ENCODE measurements at places on chromosomes 5 and 9.

DNA sequence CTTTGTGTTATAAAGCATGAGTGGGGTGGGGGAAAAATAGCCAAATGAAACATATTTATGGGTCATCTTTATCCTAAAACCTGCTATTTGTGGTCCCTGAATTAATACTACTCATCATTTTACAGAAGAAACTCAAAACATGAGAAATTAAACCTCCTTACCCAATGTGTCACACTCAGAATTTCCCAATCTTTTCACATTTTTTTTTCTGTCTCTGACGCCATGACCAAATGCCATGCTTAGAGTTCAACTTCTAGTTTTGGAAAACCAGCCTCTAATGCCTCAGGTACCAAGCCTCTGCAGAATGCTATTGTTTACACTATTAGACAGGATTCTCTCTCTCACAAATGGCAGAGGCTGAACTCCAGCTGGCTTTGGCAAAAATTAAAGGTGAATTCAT, 505.5 kb upstream of the WWC1 start:
- no peak for DNase-seq

GRCh38 chr5:96317945-96318344, 115.1 kb downstream of the PCSK1 start:
- DNase-seq = no peak

DNA sequence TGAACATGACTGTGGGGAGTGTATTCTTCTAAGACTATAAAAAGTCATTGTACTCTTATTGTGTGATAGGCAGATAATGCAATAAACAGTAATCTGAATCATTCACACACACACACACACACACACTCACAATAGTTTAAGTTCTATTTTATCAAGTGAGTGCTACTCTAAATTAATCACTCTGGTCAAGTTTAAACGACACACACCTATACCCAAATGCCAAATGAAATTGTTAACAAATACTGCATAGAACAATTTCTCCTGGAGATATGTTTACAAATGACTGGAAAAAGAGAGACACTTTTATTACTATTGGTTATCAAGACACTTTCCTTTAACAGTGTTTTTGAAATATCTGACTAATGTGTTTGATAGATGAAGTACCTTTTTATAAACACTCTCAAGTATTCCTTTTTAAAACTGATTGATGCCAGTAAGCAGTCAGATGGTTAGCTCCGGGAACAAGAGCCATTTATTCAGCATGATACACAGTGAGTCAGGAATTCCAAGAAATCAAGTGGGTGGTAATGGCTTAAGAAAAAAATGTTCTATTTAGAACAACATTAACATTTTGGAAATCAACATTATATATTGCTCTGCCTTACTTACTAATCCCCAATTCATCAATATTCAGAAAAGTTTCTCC, 521.6 kb upstream of the ST8SIA4 start:
- DNase-seq = no peak

- no peak for DNase-seq
Observed at GRCh38 chr5:159106193-159106568, 6.5 kb upstream of the EBF1 start.

DNA sequence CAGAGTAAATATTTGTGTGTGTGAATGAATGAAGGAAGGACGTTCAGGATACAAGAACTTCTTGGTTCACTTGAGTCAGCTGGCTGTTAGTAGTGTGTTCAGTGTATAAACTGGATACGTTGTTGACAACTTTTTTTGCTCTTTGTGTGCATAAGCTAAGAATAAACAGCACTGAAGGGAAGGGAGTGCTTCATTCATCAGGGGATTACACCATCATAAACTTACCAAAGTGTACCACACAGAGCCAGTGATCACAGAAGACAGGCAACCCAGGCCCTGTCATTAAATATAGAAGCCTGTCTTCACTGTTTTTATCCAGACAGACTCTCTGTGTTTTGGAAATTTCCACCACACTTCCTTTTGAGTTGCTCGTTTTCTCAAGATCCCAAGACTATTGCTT, 55.5 kb upstream of the MEF2C start:
- DNase-seq = no peak

DNA sequence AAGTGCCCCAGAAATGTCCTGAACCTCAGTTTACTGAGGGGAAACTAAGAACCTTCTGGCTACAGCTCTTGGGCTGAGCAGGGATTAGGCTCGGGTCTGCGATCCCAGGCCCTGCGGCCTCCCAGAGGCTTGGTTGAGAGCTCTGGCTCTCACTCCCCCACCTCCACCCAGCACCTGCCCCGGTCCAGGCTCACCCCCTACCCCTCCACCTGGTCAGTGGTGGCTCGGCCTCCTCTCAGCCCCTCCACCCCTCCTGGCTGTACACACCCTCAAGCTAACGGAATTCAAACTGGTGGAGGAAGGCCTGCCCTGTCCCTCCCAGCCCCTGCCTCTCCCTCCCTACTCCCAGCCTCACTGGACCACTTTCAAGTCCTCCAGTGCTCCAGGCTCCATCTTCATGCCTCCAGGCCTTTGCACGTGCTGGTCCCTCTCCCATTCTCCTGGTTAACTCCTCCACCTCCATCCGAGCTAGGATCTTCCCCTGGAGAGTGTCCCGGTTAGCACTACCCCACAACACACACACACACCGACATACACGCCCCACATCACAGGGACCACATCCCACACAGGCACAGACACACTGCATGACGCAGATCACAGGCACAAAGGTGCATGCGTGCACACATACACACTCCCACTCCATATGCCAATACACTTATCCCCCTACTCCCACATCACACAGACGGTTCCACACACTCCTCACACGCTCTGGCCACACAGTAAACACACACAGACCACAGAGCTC, 130.9 kb downstream of the C9orf50 start:
- no peak for DNase-seq

GRCh38 chr9:127523312-127523851, 72.1 kb downstream of the LRSAM1 start:
- no peak for DNase-seq

DNA sequence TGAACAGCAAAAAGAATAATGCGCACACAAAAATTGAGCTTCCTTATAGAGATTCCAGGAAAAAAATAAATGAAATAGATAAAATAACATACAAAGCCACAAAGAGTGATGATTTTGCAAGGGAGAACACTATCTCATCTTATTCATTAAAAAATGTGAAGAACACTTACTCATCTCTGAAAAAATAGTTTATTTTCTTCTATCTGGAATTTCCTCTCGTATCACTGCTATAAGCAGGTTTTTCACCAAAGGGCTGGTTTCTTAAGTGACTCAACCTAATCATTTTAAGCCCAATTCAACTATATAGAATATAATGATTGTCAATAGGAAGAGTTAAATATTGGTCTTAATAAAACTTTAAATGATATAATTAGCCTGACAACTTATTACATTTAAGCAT, 504.9 kb downstream of the NR2F1-AS1 start:
- DNase-seq = no peak

DNA sequence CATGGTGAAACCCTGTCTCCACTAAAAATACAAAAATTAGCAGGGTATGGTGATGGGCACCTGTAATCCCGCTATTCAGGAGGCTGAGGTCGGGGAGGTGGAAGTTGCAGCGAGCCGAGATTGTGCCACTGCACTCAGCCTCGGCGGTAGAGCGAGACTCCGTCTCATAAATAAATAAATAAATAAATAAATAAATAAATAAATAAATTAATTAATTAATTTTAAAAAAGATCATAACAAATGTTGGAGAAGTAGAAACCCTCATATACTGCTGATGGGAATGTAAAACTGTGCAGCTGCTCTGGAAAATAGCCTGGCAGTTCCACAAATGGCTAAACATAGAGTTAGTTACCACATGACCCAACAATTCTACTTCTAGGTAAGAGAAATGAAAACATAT, 39.3 kb downstream of the EPB41L4B start:
- DNase-seq = no peak

DNA sequence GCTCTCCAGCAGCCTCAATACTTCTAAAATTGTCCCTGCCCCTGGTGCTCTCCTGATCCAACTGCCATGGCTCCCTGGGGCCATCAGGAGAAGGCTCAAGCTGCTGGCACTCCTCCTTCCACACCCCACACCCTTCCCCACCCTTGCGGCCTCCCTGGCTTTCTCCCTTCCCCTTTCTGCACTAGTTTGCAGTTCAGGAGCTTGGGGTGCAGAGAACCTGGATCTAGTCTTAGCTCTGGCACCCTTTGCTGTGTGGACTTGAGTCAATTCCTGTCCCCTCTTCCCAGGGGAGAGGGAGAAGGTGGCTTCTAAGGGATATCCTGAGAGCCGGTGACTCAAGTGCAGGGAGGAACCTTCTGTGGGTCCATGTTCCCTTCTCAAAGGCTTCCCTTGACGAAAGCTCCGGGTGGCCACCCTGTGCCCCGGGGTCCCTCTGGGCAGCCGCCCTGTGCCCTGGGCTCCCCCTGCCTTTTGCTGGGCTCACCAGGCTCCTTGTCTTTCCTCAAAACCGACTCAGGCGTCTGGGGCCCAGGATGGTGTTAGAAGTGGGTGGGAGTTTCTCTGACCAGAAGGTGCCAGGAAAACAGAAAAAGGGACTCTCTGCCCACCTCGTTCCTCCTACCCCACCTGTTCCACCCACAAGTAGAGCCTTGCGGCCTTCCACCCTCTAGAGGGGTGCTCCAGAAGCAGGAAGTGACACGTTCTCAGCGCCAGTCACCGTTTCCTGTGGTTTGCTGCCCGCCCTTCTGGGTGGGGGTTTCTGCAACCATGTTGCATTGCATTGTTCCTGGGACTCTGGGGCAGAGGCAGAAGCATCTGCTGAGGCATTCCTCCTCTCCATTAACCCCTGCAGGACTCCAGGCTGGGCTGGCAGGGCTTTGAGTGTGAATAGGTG, 15.0 kb downstream of the GLIPR2 start:
- DNase-seq = peak; percentile 69

DNA sequence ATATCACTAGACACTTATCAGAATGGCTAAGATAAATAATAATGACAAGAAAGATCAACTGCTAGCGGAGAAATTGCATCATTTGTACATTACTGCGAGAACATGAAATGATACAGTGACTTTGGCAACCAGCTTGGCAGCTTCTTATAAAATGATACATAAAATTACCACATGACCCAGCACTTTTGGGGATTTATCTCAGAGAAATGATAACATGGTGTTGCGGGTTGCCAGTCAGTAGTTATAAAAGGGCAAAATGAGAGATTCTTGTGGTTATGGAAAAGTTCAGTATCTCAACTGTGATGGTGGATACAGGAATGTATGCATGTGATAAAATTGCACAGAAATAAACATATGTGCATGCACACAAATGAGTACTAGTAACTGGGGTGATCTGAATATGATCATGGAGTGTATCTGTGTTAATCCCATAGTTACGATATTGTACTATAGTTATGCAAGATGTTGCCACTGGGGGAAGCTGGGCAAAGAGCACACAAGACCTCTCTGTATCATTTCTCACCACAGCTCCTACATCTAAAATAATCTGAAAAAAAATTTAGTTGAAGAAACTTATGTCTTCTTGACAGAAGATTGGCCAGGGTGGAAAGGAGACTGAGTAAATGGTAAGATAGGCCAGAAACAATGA, 128.9 kb downstream of the NXNL2 start:
- no peak for DNase-seq

- DNase-seq = no peak
Observed at GRCh38 chr5:502325-503079, 21.7 kb downstream of the SLC9A3 start.

Data from heart left ventricle (tissue), 16 donors.